ENCODE measurements at places on chromosomes 11 and 22. TPM values are rescaled to one million over a fixed set of nuclear protein-coding genes. Genes with fewer than 3 reads are reported as not detected.

DNA sequence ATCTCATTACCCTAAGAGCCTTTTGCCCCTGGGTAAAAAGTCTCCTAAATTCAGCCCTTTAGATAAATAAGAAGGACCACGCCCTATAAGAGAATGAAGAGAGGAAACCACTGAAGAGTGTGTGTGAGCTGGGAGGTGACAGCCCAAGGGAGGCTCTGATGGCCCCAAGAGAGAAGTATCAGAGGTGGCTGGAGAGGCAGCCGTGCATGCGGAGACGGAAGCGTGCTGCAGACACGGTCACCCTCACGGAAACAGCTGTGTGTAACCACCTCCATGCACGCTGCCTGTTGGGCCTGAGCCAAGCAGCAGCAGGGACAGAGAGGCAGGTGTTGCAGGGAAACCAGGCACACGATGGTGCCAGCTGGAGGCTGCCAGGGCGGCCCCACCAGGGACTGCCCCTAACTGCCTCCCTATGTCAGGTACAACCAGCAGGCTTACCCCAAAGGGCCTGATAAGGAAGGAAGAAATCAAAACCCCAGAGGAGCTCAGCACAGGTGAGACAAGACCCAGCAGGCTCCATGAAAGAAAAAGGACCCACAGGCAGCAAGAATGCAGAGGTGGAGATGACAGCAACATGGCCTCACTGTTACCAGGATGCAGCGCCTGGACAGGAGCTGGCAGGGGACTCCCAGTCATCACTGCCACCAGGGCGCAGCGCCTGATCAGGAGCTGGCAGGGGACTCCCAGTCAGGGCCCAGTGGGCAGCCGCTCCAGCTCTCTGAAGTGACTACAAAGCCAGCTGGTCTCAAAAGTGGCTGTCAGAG is 7.8 kb downstream of the LARGE2 start:
- DNase-seq, result no peak

DNA sequence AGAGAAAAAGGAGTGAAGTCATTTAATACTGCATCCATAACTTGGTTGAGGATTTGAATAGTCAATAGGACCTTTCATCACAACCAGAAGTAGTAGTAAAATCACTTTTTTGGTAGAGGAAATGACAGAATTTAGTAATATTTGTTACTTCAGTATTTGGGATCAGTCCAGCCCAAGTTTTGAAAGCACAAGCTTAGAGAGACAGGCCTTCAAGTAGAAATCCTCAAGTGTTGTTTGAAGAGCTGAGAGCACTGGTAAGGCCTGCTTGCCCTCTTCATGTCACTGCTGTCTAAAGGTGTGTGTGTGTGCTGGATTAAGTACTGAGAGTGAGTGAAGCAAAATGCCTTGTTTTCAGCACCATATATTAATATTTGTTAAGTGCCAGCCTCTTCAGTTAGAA is 137.3 kb downstream of the WNT11 start:
- no peak for DNase-seq

DNA sequence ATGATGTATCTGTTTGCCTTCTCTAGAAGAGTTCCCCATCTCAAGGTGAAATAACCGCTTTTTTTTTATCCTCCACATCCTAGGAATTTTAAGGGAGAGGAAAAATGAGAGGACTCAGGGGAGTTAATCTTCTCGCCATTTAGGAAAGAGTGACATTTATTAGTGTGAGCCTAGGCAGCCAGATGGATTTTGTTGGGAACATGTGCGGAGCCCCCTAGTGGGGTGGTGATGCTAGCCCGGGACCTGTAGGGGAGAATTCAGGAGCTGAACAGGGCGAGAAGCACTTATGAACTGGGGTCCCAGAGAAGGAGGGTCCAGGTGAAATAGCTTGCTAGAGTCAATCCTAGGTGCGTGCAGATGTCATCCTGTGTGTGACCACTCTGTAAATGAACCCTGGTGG is 10.7 kb downstream of the IL17RA start:
- DNase-seq, result no peak

Gene OR8G1
- polyA plus RNA-seq, result not detected

GRCh38 chr11:86497310-86497709 is 122.6 kb downstream of the CCDC81 start:
- no peak for DNase-seq

- peak; percentile 12 for DNase-seq
These were observed 1.6 kb downstream of the CCND1 start for GRCh38 chr11:69642549-69642912.

Gene CD82
- polyA plus RNA-seq, result 43.1 TPM

Gene SLC15A3
- 11.9 TPM for polyA plus RNA-seq

Gene APOL3
- polyA plus RNA-seq, result 4.2 TPM

Gene LMO2
- polyA plus RNA-seq, result 33.3 TPM

Gene HTR3A
- polyA plus RNA-seq, result 1.5 TPM

Gene RFPL1
- not detected for polyA plus RNA-seq

DNA sequence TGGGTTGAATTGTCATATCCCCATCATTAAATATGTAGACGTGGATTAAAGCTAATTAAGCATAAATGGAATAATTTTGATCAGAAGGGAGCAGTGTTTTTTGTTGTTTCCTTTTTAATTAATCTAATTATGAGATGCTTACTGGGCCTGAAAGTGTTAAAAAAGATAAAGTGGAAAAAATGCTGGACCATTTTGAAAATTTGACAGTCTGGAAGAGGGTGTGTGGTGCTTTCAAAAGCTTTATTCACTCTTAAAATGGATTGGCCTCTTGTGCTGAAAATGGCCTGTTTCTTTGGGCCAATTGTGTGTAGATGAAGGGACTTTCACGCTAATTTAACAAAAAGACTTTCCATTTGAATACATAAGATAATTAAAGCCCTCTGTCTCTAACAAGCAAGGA is 1.8 kb downstream of the TNRC6B start:
- DNase-seq, result peak; percentile 64

DNA sequence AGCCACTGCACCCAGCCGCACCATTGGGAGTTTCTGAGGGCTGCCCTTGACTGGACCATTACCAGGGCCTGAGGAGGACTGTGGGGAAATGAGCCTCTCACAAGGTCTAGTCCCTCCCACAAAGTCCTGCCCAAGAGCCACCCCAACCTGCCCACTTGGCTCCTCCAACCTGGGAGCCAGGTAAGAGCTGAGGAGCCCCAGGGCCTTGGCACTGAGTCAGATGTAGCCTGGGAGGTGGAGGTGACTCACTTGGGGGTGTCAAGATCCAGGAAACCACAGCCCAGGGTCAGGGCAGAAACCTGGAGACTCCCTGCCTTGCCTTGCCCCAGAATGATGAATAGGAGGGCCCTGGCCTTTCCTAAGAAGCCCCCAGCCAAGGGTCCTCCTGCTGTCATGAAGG is 25.8 kb upstream of the P2RY2 start:
- no peak for DNase-seq

Measured in brain (organoid and tissue), 16 donors.